ENCODE measurements at places on chromosomes 11 and 22.

GRCh38 chr11:12200279-12200990 lies 90.0 kb downstream of the MICAL2 start:
- peak overlapping the region; percentile 95 for H3K27ac ChIP-seq
- peaks cover 1% of the 10 kb centered on the region for H3K27me3 ChIP-seq
- H3K4me3 ChIP-seq, result no peak overlapping the region
- DNase-seq, result no peak

- H3K36me3 ChIP-seq, result no peaks in the 10 kb centered on the region
- H3K4me1 ChIP-seq, result no peaks in the 10 kb centered on the region
- no peak overlapping the region for H3K4me3 ChIP-seq
- no peak for DNase-seq
- H3K27me3 ChIP-seq, result peaks cover 15% of the 10 kb centered on the region
Observed at GRCh38 chr22:48891688-48892577, 935.7 kb downstream of the BRD1 start.

GRCh38 chr11:103961010-103961409 lies 75.4 kb upstream of the DDI1 start:
- no peak overlapping the region for H3K27ac ChIP-seq
- H3K4me3 ChIP-seq, result no peak overlapping the region
- H3K36me3 ChIP-seq, result no peaks in the 10 kb centered on the region

- peaks cover 6% of the 10 kb centered on the region for H3K36me3 ChIP-seq
- H3K4me1 ChIP-seq, result peaks cover 8% of the 10 kb centered on the region
- no peak for DNase-seq
- no peak overlapping the region for H3K4me3 ChIP-seq
- H3K27ac ChIP-seq, result no peak overlapping the region
Observed at GRCh38 chr11:46537121-46537520, 56.7 kb downstream of the AMBRA1 start.

DNA sequence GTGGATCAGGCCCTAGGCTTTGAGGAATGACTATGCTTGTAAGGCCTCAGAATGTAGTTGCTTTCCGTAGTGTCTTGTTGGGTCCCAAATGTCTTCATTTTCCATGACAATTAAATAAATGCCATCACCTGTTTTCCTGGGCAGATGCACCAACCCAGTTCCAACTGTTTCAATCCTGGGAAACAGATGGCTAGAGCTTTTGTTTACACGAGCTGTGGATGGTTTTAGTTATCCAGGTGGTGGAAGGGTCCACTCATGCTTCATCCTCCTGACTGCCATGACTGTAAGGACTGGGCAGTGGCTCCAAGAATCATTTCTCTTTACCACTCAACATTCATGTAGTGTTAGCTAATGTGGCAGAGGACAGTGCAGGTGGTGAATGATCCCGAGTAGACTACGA lies 8.6 kb downstream of the RCN1 start:
- no peak overlapping the region for H3K4me3 ChIP-seq
- peaks cover 3% of the 10 kb centered on the region for H3K27me3 ChIP-seq
- peaks cover 51% of the 10 kb centered on the region for H3K36me3 ChIP-seq

DNA sequence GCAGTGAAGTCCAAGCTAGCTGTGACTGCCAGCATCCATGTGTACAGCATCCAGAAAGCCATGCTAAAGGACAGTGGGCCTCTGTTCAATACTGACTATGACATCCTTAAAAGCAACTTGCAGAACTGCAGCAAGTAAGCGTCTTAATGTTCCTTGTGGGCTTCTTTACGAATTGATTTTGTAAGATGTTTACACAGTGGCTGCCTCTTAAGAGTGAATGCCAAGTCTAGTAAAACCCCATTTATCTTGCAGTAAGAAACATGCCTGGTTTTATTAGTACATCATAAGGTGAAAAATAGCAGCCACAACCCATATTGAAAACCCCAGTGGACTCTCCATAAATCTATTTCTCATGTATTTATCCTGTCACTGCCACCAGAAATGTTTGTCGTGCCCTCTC lies 20.5 kb downstream of the POLD3 start:
- no peak for DNase-seq
- H3K4me3 ChIP-seq, result no peak overlapping the region
- no peak overlapping the region for H3K27ac ChIP-seq
- no peaks in the 10 kb centered on the region for H3K4me1 ChIP-seq
- peaks cover 5% of the 10 kb centered on the region for H3K36me3 ChIP-seq
- H3K27me3 ChIP-seq, result no peaks in the 10 kb centered on the region

DNA sequence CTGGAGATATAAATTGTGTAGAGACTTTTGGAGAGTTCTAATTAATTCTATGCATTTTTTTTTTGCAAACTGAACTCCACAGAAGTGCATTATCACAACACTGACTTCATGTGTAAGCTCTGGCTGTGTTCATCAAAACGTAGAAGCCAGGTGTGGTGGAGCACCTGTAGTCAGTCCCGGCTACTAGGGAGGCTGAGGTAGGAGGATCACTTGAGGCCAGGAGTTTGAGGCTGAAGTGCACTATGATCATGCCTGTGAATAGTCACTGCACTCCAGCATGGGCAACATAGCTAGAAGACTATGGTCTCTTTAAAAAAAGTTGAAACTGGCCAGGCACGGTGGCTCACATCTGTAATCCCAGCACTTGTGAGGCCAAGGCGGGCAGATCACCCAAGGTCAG lies 20.6 kb downstream of the TCF20 start:
- no peaks in the 10 kb centered on the region for H3K27me3 ChIP-seq
- peaks cover 4% of the 10 kb centered on the region for H3K36me3 ChIP-seq
- H3K4me3 ChIP-seq, result no peak overlapping the region
- H3K4me1 ChIP-seq, result no peaks in the 10 kb centered on the region

DNA sequence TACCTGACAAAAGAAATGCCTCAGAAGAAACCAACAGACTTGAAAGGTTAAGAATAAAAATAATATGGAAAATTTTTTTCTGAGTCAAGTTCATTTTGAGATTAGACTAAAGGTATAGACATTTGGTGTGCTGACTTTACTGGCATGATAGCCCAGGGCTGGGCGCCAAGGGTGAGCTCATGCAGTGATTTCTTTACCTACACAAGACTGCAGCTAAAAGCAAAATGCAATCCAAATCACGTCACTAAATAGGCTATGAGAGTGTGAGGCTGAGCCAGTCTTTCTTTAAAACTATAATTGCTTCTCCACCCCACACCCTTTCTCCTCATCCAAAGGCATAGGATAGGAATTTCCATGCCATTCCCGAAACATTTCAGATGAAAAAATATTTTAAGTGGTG lies 196.5 kb downstream of the FAM76B start:
- no peak overlapping the region for H3K27ac ChIP-seq
- DNase-seq, result no peak
- no peaks in the 10 kb centered on the region for H3K36me3 ChIP-seq
- H3K4me3 ChIP-seq, result no peak overlapping the region
- no peaks in the 10 kb centered on the region for H3K4me1 ChIP-seq

GRCh38 chr11:132490978-132491377 lies 1041.3 kb downstream of the OPCML start:
- H3K4me3 ChIP-seq, result no peak overlapping the region
- peaks cover 27% of the 10 kb centered on the region for H3K4me1 ChIP-seq
- H3K36me3 ChIP-seq, result no peaks in the 10 kb centered on the region
- H3K27ac ChIP-seq, result no peak overlapping the region

DNA sequence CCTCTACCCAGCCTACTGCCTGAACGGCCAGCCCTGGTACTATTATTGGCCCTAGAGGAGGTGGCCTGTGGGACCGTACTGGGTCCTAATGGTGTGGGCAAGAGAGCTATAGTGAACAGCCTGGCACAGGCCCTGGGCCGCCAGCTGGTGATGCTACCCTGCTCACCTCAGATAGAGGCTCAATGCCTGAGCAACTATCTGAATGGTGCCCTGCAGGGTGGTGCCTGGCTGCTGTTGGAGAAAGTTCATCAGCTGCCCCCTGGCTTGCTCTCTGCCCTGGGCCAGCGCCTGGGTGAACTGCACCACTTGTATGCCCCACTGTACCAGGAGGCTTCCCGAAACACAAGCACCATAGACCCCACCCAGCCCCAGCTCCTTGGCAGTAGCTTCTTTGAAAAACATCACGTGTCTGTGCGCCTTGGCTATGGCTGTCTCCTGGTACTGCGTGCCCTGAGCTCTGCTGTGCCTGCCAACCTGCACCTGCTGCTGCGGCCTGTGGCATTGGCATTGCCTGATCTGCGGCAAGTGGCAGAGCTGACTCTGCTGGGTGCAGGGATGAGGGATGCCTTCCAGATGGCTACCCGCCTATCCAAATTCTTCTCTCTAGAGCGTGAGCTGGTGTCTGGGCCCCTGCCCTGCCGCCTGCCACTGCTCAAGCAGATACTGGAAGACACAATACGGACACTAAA lies 49.0 kb downstream of the DNHD1 start:
- no peaks in the 10 kb centered on the region for H3K4me1 ChIP-seq
- no peak overlapping the region for H3K27ac ChIP-seq
- H3K27me3 ChIP-seq, result peaks cover 1% of the 10 kb centered on the region
- H3K4me3 ChIP-seq, result no peak overlapping the region
- no peak for DNase-seq
- peaks cover 4% of the 10 kb centered on the region for H3K36me3 ChIP-seq

- H3K4me1 ChIP-seq, result peaks cover 3% of the 10 kb centered on the region
- H3K4me3 ChIP-seq, result no peak overlapping the region
- no peaks in the 10 kb centered on the region for H3K36me3 ChIP-seq
Observed at GRCh38 chr11:72524711-72525110, 90.4 kb upstream of the CLPB start.

GRCh38 chr22:19176732-19177131 lies 1.8 kb downstream of the SLC25A1 start:
- H3K27ac ChIP-seq, result no peak overlapping the region
- H3K36me3 ChIP-seq, result peaks cover 7% of the 10 kb centered on the region
- peaks cover 6% of the 10 kb centered on the region for H3K27me3 ChIP-seq
- DNase-seq, result no peak

DNA sequence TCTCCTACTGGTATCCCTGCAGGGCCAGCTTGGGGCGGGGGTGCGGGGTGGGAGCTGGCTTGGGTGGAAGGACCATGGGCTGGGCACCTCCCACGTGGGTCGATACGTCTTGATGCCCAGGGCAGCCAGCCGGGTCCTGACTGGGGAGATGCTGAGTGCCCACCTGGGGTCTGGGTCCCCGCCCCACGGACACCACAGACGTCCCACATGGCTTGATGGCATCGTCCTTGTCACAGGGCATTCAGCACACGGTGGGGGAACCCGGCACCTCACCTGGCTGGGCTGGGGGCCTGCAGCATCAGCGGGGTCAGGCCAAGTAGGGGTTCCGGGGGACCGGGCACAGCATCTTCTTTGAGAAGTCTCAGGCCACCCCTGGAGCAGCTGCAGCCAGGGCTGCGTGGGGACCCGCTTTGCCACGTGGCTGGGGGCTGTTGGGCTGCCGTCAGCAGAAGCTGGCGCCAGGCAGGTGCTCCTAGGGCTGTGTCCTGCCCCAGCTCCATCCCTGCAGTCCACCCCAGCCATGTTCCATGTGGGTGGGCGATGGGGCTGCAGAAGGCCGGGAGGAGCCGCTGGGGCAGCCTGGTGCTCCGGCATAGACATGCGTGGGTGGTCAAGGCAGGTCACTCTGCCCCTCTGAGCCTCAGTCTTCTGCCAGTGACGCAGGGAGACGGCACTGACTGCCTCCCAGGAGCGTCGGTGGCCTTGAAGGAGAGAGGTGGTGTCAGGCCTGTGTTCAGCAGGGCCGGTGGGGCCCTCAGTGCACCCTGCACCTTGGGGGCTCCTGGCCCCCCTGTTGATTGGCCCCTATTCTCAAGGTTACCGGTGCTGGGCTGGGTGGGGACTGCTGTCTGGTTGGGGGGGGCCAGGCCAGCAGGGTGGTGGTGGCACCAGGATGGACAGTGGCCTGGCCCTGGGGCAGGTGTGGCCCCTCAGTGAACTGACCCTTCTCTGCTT lies 8.4 kb downstream of the SELENOO start:
- peaks cover 28% of the 10 kb centered on the region for H3K36me3 ChIP-seq
- peaks cover 9% of the 10 kb centered on the region for H3K27me3 ChIP-seq
- no peak overlapping the region for H3K27ac ChIP-seq
- no peak for DNase-seq

GRCh38 chr22:37907036-37907954 lies 1.2 kb downstream of the MICALL1 start:
- H3K27ac ChIP-seq, result peak overlapping the region; percentile 85
- peaks cover 47% of the 10 kb centered on the region for H3K4me1 ChIP-seq
- peak overlapping the region; percentile 94 for H3K4me3 ChIP-seq
- no peak for DNase-seq
- peaks cover 11% of the 10 kb centered on the region for H3K27me3 ChIP-seq

DNA sequence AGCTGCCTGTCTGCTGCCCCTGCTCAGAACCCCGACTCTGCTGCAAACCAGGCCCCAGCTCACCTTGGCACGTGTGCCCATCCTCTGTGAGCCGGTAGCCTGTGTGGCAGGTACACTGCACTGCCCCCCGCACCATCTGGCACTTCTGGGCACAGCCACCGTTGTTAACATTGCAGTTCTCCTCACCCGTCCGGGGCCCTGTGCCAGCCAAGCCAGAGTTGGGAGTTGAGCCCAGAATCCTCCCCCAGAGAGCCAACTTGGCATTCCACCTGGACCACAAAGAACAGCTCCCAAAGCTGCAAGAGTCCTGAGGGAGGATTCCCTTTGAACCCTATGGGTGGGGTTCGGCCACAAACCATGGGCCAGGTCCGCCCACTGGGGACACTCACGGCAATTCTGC lies 22.5 kb downstream of the LRP4 start:
- no peak overlapping the region for H3K27ac ChIP-seq
- no peak overlapping the region for H3K4me3 ChIP-seq
- peaks cover 3% of the 10 kb centered on the region for H3K4me1 ChIP-seq
- peaks cover 4% of the 10 kb centered on the region for H3K27me3 ChIP-seq
- H3K36me3 ChIP-seq, result peaks cover 15% of the 10 kb centered on the region

DNA sequence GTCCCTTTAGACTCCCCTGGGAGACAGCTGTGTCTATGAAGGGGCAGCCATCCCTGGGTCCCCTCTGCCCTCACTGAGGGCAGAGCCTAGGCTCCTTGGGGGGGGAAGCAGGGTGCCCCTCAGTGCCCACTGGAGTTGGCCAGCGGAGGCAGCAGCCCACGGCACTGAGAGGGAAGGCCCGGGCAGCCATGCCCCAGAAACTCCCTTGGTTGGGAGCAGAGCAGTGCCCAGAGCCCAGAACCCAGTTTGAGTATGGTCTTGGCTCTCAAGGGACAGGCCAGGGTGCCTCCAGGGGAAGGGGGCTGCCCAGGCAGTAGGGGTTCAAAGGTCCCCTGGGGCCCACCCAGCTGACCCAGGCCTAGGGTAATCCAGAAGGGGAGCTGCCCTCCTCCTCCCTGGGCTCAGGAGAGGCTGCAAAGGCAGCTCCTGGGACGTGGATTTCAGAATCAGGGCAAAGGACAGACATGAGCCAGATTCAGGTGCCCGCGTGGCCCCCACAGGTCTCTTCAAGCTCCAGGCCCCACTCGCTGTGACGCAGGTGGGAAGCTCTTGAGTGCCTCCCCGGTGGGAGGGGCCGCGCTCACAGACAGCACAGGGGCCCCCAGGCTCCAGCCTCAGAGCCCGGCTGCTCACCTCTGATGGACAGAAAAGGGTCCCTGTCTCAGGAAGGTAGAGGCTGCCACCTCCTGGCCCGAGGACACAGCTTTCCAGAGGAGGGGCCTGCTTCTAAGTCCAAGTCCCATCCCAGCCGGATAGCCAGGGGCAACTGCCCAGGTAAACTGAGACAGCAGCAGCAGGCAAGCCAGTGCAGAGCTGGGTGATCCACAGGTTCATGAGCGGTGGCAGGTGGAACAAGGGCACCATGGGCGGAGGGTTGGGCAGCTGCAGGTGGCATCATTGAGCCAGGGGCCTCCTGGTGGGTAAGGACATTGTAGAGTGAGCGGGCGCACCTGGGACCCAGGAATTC lies 2.6 kb downstream of the C11orf21 start:
- no peak overlapping the region for H3K4me3 ChIP-seq
- no peak overlapping the region for H3K27ac ChIP-seq
- H3K36me3 ChIP-seq, result no peaks in the 10 kb centered on the region
- peaks cover 9% of the 10 kb centered on the region for H3K27me3 ChIP-seq

GRCh38 chr22:39663751-39664150 lies 93.2 kb downstream of the CACNA1I start:
- H3K4me1 ChIP-seq, result peaks cover 7% of the 10 kb centered on the region
- no peak for DNase-seq
- peaks cover 20% of the 10 kb centered on the region for H3K27me3 ChIP-seq
- no peak overlapping the region for H3K27ac ChIP-seq
- no peak overlapping the region for H3K4me3 ChIP-seq
- H3K36me3 ChIP-seq, result no peaks in the 10 kb centered on the region
